ENCODE measurements at places on chromosomes 3 and 15.

DNA sequence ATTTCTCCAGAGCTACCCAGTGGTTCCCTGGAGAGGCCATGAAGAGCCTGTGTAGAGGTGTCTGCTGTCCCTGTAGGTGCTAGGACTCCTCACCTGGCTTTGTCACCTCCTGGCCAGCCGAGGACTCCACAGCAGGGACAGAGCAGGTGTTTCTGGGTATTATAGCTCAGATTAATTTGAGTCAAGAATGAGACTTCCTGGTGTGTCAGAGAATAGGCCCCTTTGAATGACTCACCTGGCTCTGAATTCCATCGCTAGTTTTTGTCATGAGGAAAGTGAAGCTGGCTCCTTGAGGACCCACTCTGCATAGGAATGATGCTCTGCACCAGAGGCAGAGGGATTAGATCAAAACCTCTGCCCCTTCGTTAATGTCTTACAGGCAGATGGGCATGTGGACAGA is 167.5 kb upstream of the TOPAZ1 start:
- no peak for DNase-seq

GRCh38 chr15:96180087-96180748 is 150.3 kb upstream of the NR2F2 start:
- no peak for DNase-seq

GRCh38 chr3:8204853-8205650 is 296.6 kb upstream of the LMCD1 start:
- peak; percentile 20 for DNase-seq

DNA sequence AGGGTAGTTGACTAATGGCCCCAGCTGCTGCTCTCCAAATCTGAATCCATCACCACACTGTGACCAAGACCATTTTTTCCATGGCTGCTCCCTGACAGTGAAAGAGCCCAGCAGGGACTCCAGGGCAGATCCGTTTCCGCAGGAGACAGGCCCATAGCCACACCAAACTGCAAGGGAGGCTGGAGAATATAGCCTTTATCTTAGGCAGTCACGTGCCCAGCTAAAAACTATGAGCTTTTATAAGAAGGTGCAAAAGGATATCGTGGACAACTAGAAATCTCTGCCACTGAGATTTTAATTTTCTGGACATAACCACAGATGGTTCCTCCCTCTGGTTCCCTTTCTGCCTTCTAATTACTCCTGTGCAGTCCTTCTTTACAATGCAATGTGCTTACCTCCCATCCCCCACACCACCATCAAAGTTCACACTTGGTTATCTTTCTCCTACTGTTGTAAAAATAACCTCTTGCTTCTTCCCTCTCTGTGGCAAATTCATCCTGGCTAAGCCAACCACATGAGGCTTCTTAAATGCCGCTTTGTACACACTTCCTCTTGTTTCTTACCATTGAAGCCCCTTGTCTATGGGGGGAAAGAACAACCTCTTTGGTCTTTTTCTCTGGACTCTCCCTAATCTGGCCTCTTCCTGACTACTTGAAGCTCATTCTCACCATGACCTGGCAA is 233.7 kb downstream of the SHQ1 start:
- no peak for DNase-seq

GRCh38 chr3:49939858-49940666 is at the start of gene RBM6:
TSS of gene RBM6 (plus strand) at chr3:49940150. CDS start at chr3:49962642, 22,492 bp downstream.
- DNase-seq, result peak; percentile 95

- no peak for DNase-seq
Measured at GRCh38 chr3:112709911-112710310, 69.0 kb upstream of the CCDC80 start.

All from smooth muscle cell of the brain vasculature (primary cell).